ENCODE measurements at places on chromosomes 11 and 22.

- no peak for DNase-seq
Observed at GRCh38 chr22:50711446-50712340, 26.3 kb upstream of the ACR start.

DNA sequence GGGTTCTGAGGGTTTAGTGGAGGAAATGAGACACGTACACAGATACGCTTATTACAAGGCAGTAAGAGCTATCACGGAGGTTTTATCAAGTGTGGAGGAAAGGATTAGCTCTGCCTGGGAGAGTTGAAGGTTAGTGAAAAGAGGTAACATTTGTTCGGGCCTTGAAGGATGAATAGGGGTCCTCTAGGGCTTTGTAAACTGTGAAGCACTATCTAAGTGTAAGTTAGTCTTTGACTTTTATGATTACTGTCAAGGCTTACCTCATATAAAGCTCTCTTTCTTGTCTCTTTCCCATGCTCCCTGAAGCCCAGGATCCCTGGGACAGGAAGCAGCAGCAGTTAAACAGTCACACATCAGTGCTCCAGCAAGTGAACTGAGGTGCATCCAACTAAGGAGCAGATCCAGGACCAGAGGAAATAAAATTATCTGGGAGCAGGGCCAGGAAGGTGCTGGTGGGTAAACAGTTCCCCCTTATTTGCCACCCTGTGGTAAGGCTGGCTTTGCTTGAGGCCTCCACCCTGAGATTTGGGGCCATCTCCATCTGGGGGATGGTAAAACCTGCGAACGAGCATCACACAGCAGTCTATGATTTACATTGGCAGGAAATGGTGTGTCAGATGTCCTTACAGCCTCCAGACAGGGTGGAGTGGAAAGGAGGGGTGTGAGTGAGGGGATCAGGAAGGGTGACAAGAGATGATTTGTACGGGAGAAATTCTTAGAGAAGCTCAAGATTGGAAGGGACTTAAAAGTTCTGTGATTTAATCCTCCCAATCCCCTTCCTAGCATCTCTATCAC is 27.2 kb downstream of the GVQW3 start:
- DNase-seq, result peak; percentile 87

- DNase-seq, result no peak
Observed at GRCh38 chr22:16824716-16825687, at the start of gene XKR3. XKR3 (minus strand) TSS chr22:16825411; CDS start chr22:16808073, 17,338 bp downstream.

- no peak for DNase-seq
Observed at GRCh38 chr11:114049050-114049449, 10.5 kb upstream of the ZBTB16 start.

DNA sequence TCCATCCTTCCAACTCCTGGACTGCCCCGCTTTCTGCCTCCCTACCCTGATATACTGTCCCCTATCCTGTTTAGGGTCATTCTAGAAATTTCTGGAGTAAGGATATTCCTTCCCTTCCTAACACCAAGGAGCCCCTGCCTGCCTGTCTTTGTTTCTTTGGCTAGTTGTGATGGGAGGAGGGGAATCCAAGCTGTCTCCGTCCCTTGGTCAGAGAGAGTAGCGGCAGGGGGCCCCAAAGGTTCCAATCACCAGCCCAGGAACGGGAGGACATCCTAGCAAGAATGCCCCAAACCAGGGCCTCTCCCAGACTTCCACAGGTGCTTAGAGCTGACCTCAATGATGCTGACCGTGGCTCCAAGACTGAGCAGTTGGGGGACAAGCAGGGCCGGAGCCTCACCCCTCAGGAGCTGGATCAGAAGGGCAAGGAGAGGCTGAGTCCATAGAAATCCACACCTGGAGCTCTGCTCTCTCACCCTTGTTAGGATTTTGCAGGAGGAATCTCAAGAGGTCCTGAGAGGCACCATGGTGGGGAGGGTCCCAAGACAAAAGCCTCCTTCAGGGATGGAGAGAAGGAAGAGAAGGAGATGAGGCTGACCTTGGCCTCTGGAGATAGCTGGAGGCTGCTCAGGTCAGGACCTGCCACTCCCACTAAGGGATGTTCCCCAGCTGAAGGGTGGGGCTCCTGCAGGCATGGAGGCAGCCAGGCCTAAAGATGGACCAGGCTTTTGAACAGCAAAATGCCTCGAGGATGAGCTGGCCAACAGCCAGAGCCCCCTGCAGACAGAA is 13.6 kb downstream of the SLC22A12 start:
- no peak for DNase-seq

- DNase-seq, result no peak
Observed at GRCh38 chr11:74322667-74323066, 11.2 kb upstream of the P4HA3 start.

GRCh38 chr11:16799221-16799620 is 60.8 kb downstream of the C11orf58 start:
- DNase-seq, result no peak

DNA sequence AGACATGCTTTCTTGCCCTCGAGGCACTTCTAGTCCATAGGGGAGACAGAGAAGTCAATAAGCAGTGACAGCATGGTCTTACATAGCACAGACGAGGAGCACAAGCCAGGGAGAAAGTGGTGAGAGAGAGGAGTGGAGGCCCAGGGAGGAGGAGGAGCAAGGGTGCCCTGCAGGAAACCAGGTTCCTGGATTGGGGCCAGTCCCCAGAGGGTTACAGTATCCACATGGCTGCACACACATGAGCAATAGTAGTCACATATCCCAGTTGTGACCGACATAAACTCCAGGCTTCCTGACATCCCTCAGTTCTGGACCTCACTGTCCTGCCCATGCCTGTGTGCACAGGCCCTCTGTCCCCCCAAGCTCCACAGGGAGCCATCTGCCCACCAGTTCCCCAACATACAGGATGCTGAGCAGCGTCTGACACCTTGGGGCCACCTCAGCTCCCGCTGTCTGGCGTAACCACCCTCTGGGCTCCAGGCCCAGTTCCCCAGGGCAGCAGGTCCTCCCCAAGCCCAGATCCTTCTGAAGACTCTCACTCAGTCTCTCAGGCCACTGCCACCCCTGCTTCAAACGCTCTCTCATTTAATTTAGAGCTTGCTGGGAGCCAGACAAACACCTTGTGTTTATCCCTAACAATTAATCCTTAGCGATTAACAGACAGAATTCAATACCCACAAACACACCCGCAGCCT is 53.7 kb downstream of the DSCAML1 start:
- DNase-seq, result no peak

DNA sequence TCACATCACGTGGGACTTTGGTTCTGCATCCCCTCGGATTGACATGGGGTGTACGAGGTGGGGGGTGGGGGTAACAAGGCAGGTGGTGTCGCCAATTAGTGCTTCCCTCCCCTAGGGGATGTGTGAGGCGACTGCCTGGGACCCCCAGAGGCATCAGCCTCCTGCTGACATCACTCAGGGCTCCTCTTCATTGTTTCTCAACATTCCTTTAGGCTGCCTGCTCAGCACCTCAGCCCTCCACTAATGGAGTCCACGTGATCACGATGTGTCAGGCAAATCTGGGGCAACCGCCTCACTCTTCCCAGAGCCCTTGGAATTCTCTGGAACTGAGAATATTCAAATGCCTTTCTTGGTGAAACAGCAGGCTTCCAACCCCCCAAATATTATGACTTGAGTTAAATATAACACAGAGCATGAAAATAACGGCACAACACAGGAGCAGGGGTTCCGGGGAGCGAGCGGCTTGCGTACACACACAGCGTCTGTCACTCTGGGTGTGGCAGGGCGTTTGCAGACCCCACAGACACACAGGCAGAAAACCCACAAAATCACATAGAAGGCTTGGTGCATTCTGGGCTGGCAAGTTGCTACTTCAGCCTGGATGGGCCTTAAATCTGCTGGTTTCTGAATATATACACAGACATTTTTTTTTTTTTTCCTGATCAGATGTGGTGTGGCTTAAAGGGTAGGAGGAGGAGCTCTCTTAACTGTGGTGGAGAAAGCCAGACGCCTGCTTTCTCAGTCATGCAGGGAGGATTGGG is 170.1 kb upstream of the CADM1 start:
- DNase-seq, result no peak

GRCh38 chr11:62605902-62606301 is 4.2 kb upstream of the MTA2 start:
- no peak for DNase-seq

DNA sequence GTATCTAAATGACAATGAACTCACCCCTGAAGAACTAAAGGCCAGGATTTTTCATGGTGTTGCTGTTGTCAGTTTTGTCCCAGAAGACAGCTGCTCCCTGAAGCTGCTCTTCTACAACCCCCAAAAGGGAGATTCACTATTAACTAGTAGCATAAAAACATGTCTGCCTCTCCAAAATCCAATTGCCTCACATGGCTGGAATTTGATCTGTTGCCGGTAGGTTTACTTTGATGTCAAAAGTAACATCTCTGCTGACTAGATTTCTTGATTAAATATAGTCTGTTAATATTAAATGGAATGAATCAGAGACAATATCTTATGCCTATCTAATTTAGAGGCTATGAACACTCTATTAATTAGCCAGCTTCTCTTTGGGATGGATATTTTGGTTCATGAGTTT is 425.4 kb downstream of the ETS1 start:
- DNase-seq, result no peak

GRCh38 chr22:43550672-43551071 is 138.9 kb downstream of the MPPED1 start:
- DNase-seq, result no peak

DNA sequence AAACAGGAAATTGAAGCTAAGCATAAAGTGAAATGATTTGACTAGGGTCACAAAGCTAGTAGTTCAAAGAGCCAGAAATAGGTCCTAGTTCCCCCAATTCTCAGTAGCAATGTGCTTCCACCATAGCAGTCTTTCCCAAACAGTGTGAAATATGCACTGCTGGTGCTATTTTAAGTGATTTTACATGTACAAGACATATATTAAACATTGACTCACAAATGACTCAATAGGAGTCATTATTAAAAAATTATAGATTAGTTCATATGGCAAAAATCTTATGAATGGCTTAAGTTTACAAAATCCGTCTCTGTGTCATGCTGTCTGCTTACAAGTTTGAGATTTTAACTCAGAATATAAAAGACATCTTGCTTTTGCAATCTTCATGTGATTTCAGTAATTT is 21.4 kb downstream of the KIF18A start:
- DNase-seq, result no peak

DNA sequence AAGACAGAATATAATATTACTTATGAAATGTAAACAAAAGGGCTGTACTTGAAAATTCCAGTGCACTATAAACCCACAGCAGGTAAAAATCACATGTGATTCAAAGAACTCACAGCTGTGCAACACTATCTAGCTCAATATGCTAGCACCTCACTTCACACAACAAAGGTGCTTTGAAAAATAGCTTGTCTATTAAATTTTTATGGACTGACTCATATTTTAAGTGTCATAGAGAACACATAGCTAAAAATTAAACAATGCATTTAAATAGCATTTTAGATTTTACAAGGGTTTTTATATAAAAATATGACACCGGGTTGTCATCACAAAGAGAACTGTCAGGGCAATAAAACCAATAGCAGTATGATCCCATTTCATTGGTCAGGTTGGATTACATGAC is 1390.5 kb upstream of the TENM4 start:
- no peak for DNase-seq

DNA sequence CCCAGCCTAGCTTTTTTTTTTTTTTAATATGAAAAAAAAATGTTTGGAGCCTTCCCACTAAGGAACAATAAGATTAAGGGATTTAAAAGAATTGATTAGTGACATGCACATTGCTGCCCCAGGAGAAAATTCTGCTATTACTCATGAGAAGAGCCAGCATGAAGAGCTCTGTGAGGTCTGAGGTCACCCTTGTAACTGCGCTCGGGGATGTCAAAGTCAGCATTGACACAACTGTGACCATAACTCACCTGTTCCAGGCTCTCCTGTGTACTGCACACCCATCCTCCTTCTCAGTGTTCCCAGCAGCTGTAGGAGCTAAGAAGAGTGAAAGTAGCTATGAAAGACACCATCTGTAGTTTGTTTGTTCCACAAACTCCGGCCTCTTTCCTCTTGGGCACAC is 109.8 kb upstream of the FGF3 start:
- DNase-seq, result no peak

DNA sequence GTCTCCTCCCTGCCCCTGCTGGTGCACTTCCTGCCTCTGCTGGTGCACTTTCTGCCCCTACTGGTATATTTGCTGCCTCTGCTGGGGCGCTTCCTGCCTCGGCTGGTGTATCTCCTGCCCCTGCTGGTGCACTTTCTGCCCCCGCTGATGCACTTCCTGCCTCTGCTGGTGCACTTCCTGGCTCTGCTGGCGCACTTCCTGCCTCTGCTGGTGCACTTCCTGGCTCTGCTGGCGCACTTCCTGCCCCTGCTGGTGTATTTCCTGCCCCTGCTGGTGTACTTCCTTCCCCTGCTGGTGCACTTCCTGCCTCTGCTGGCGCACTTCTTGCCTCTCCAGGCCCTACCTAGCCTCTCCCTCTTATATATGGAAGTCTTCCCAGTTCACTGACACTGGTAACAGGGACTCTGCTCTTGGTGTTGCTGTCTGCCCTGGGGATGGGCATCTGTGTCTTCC is 10.1 kb downstream of the MTFP1 start:
- peak; percentile 84 for DNase-seq

GRCh38 chr11:75236062-75236461 is 4.5 kb upstream of the TPBGL start:
- DNase-seq, result no peak

DNA sequence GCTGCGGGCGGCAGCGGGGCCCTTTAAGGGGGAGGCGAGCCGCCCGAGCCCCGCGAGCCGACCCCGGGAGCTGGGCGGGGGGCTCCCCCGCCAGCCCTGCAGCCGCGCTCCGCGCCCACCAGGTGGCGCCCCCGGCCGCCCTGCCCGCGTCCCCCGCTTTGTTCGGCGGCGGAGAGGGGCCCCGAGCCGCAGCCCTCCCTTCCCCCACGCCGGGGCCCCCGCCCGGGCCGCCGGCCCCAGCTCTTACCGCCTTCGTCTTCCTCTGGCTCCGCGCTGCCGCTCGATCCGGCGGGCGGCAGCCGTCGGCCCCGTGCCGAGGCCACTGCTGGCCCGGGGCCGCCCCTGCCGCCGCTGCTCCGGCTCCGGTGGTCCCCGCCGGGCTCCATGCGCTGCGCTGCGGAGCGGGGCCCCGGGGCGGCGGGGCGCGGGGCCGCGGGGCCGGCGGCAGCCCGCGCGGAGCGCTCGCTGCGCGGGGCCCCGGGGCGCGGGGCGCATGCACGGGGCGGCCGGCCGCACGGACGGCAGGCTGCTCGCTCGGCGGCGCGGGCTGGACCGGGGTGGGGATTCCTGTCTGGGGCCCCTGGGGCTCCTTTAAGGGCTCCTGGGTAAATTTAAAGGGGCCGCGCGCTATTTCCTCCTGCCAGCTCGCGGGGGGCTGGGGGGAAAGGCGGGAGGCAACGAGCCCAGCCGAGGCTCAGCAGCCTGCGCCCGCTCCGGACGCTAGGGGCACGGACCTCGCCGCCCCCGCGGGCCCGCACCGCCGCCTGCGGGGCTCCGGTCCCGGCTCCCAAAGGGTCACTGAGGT is at the start of gene ZFTA:
Gene ZFTA, minus strand, starts transcription at position 539 of the 805 bp plus-strand sequence. Its CDS starts 153 bp downstream, at position 386.
- no peak for DNase-seq

- DNase-seq, result no peak
Observed at GRCh38 chr11:62552485-62553079, 6.0 kb upstream of the AHNAK start.
